ENCODE measurements at places on chromosomes 1 and 21. TPM values are rescaled to one million over a fixed set of nuclear protein-coding genes. Genes with fewer than 3 reads are reported as not detected.

- DNase-seq = peak; percentile 45
- H3K36me3 ChIP-seq = no peaks in the 10 kb centered on the region
- H3K27me3 ChIP-seq = no peaks in the 10 kb centered on the region
- H3K4me3 ChIP-seq = no peak overlapping the region
- H3K27ac ChIP-seq = peak overlapping the region; percentile 85
Observed at GRCh38 chr1:171160211-171160610, 24.9 kb upstream of the FMO2 start.

- H3K4me3 ChIP-seq = no peak overlapping the region
- H3K4me1 ChIP-seq = no peaks in the 10 kb centered on the region
- H3K27me3 ChIP-seq = no peaks in the 10 kb centered on the region
- H3K36me3 ChIP-seq = no peaks in the 10 kb centered on the region
- DNase-seq = no peak
- no peak overlapping the region for H3K27ac ChIP-seq
Observed at GRCh38 chr21:28731700-28732321, 260.9 kb downstream of the LTN1 start.

TMEM39B gene
- total RNA-seq = 5.1 TPM

ZSWIM5 gene
- total RNA-seq = 4.1 TPM

DNA sequence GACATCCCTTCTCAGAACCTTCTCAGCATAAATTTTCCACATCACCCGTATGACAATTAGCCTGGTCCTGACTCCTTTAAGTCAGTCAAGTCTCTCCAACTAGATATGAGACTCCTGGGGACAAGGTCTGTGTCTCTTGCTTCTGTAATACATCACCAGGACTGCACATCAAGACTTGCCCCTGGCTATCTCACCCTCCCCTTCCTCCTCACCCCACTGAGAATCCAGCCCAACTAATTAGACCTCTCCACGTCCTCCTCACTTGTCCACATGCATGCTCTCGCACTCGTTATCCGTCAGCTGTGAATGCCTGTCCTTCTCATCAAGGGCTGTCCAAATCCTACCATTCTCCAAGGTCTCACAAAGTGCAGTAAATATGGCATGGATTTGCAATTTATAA lies 542.8 kb downstream of the PTPRU start:
- H3K27me3 ChIP-seq = peaks cover 8% of the 10 kb centered on the region
- no peaks in the 10 kb centered on the region for H3K4me1 ChIP-seq
- H3K36me3 ChIP-seq = no peaks in the 10 kb centered on the region
- no peak overlapping the region for H3K27ac ChIP-seq
- no peak overlapping the region for H3K4me3 ChIP-seq
- DNase-seq = no peak

DNA sequence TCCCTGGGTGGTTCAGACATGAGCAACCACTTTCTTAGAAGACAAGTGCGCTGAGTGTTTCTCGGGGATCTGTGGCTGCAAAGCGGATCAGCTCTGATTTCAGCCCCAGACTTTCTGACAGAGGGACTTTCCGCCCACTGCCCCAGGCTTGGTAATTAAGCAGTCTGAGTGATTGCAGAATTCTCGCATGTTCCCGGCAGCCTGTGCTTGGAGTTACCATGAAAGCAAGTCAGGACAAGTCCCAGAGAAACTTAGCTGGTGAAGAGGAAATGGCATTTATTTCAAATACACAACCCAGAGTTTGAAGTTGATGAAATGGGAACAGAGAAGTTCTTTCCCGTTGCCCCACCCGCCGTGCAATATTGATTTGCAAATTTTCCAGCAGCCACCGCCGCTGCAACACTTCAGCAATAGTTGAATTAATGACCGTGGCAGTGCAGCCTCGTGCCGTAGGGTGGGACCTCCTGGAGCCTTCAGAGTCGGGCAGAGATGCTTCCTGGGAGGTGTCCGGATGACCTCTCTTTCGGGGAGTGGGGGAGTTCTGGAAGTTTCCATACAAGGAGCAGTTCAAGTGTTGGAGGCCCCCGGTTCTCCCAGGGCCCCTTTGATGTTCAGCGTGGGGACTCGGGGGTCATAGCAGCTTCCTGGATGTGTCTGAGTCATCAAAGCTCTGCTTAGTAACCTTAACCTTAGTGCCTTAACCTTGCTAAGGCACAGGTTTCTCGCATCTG lies 134.7 kb downstream of the KAZN start:
- no peaks in the 10 kb centered on the region for H3K36me3 ChIP-seq
- DNase-seq = peak; percentile 20
- H3K27me3 ChIP-seq = no peaks in the 10 kb centered on the region
- H3K27ac ChIP-seq = no peak overlapping the region
- peaks cover 14% of the 10 kb centered on the region for H3K4me1 ChIP-seq

CFAP141 gene
- total RNA-seq = not detected

- no peak overlapping the region for H3K27ac ChIP-seq
- DNase-seq = no peak
- peaks cover 58% of the 10 kb centered on the region for H3K4me1 ChIP-seq
Observed at GRCh38 chr1:156493154-156493631, 7.4 kb downstream of the MEF2D start.

All from hepatocyte (in vitro differentiated cells).